Smooth muscle cell of the pulmonary artery (primary cell): ENCODE measurements at places on chromosomes 1 and 21. TPM values are rescaled to one million over a fixed set of nuclear protein-coding genes. Genes with fewer than 3 reads are reported as not detected.

MYBPH gene
- 0.07 TPM in 1 of 2 replicates, not detected in the other for total RNA-seq

C1QB gene
- total RNA-seq, result not detected in 2 replicates

GBP6 gene
- not detected in 2 replicates for total RNA-seq

ATP1A4 gene
- not detected in 2 replicates for total RNA-seq

ATXN7L2 gene
- 1.2 and 1.3 TPM in 2 replicates for total RNA-seq

SHC1 gene
- total RNA-seq, result 432 and 457 TPM in 2 replicates

PLA2G5 gene
- total RNA-seq, result 0.36 and 0.52 TPM in 2 replicates

LHX4 gene
- under 0.01 and 0.07 TPM in 2 replicates for total RNA-seq

KCNH1 gene
- total RNA-seq, result 0.63 and 8.9 TPM in 2 replicates

KCNA3 gene
- 0.07 TPM in 1 of 2 replicates, not detected in the other for total RNA-seq

CHD1L gene
- total RNA-seq, result 34.3 and 46.3 TPM in 2 replicates

TRIM67 gene
- 0.03 and 0.39 TPM in 2 replicates for total RNA-seq

ACTA1 gene
- not detected in 2 replicates for total RNA-seq

GCSAML gene
- 0.13 TPM in 1 of 2 replicates, not detected in the other for total RNA-seq

LCE1C gene
- not detected in 2 replicates for total RNA-seq

HNRNPR gene
- 54.5 and 60.1 TPM in 2 replicates for total RNA-seq

TPTE gene
- total RNA-seq, result not detected in 2 replicates

SDC3 gene
- 37.6 and 65.2 TPM in 2 replicates for total RNA-seq

OR2G6 gene
- not detected in 2 replicates for total RNA-seq

KIF26B gene
- total RNA-seq, result 18.3 and 27.0 TPM in 2 replicates
